ENCODE measurements at places on chromosomes 2 and 18.

DNA sequence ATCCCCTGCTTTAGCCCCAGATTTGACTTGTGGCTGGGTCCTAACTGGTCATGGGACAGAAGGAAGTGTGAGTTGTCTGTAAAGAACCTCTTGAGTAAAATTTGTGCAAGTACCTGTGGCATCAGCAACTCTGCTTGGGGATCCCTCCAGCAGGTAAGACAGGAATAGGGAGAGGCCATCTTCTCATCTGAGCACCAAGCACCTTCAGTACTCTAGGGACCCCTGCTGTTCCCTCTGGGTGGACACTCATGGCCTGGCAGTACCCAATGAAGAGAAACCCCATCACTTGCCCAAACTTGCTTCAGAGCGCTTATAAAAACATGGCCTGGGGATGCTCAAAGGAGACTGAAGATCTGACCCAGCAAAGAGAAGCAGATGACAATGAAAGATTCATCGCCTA lies 297.8 kb downstream of the SP3 start:
- peak; percentile 26 for DNase-seq

DNA sequence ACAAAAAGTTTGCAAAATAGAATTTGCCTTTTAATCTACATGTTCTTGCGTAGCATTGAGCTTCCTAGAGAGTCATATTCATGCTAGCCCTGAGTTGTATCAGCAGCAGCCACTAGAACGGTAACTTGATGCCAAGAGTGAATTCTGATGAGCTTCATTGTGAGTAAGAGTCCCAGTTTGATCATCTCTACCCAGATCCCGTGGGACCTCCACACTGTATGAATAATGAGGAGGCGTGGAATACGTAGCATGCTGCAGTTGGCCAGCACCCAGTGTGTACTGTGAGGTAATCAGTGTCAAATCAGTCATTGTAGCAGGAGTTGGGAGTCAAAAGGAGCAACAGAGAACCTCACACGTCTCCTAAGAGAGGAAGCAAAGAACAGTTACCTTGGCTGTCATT lies 197.9 kb downstream of the NEDD4L start:
- DNase-seq: no peak

DNA sequence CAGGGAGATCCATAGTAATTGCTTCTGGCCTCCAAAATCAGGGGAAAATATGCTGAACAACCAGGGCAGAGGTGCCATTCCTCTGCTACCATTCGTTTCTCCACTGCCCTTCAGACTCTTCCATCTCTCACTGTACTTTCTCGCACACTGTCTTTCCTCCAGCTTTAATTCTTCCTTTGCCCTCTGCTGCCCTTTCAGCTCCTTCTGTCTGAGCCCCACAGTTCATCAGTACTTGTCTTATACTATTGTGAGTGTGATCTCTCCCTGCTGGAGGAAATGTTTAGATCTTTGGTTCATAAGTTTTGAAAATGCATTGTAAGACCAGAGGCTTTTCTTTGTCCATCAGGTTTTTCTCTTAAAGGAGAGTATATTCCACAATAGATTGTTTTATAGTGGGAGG lies 184.9 kb upstream of the DTNA start:
- no peak for DNase-seq

GRCh38 chr2:190207930-190208329 lies 111.7 kb downstream of the HIBCH start:
- no peak for DNase-seq

- no peak for DNase-seq
Measured at GRCh38 chr2:188984065-188984491, 9.9 kb downstream of the COL3A1 start.

GRCh38 chr18:8936619-8937018 lies 165.9 kb upstream of the NDUFV2 start:
- DNase-seq: no peak

DNA sequence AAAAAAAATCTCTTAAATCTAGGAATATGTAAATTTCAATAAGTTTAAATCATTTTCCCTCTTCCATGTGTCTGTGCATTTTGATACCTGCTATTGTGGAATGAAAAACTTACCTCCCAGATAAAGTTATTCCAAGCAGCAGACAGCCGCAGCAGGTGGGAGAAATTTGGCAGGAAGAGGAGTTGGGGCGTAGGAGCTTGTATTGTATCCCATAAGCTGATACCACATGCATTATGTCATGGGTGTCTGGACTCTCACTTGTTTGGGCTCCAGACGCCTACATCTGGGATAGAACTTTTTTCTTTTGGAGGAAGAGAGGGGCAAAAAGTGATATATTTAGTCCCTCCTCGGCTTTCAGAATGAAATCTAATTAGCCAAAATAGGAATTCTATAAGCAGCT lies 59.3 kb upstream of the TCF4 start:
- no peak for DNase-seq

GRCh38 chr2:178924817-178925216 lies 117.6 kb upstream of the TTN start:
- no peak for DNase-seq

DNA sequence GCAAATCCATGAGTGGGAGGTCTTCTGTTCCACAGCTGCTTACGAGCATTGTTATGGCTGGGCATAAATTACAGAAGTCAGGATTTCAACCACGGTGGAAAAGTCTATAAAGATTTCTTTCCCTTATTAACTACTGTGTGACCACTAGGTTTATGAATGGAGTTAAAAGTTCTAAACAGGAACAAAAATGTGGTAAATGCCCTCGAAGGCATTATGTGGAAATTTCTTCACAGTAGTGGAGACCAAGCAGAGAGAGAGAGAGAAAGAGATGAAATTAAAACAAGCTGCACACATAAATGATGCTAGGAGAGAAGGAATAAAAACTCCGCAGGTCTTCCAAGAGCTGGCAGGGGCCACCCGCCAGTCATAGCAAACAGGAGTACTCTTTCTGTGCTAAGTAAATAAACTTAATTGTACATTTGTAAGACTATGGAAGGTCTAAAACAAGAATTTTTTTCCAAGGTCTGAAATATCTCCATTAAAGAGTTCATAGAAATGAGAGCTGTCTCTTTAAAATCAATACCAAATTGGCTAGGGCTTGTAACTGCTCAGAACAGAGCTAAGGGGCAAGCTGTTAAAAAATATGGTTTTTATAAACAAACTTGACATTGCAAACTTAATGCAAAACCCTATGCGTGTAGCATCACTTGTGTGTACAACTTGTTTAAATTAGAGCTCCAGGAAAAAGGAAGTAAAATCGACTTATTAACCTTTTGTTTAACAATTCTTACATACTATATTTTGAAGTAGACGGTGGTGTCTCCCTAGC lies 438.2 kb downstream of the MEIS1 start:
- DNase-seq: no peak

DNA sequence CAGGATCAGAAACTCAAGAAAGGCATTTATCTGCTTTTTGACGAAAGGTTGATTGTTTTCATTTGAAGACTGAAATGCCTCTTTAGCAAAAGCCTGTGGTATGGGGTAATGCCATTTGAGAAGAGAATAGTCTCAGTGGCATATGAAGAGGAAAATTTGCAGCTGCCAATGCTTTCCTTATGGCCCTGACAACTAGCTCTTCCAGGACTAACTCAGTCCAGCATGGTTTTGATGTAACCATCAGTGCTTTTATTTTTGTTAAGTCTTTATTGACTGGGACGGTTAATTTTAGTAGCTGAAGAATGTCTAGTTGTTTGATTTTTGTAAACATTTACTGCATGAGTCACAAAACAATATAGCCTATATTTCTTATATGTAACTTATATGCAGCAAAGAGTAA lies 158.4 kb downstream of the LNPK start:
- DNase-seq: no peak

DNA sequence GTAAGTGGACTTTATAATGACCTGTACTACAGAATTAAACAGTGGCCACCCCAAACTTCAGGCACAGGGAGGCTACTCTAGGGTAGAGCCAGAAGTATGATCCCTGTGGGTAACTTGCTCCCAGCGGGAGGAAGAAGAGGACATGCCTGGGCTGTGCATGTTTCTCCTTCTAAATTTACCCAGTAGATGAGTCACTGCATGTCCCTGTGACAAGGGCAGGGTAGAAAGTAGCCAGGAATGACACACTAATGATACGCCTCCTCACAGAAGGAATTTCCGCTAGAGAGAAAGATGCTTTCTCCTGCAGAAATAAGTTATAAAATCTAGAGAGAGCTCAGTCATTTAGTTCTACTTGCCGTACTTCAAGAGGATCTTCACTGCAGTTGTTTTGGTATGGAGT lies 7.5 kb downstream of the ACYP2 start:
- DNase-seq: peak; percentile 50

GRCh38 chr2:17573804-17574175 lies 33.3 kb downstream of the VSNL1 start:
- DNase-seq: no peak

DNA sequence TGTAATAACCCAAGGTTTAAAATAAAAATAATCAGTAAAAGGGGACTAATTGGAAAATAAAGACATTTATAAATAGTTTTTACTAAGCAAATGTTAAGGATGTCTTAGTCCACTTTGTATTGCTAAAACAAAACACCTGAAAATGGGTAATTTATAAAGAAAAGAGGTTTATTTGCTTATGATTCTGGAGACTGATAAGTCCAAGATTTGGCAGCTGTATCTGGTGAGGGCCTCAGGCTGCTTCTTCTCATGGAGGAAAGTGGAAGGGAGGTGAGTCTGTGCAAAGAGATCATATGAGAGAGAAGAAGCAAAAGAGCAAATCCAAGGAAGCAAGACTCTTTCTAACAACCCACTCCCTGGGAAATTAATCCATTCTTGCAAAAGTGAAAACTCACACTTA lies 299.5 kb downstream of the DSC3 start:
- DNase-seq: no peak

- no peak for DNase-seq
Measured at GRCh38 chr2:197236816-197237215, 73.8 kb downstream of the ANKRD44 start.

DNA sequence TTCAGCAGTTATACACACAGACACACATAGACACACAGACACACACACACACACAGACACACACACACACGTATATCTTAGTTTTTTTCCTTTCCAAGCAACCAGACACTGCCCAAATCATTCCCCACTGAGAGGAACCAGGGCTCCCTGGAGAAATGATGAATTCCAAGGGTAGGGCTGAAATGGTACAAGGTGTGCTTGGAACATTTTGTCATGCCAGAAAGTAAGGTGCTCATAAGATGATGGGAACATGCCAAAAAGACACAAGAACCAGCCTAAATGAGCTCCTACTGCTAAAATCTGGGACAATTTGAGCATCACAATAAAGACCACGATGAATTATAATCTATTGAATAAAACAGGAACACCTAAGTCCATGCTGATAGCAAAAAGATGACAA lies 103.3 kb downstream of the MEP1B start:
- DNase-seq: no peak

DNA sequence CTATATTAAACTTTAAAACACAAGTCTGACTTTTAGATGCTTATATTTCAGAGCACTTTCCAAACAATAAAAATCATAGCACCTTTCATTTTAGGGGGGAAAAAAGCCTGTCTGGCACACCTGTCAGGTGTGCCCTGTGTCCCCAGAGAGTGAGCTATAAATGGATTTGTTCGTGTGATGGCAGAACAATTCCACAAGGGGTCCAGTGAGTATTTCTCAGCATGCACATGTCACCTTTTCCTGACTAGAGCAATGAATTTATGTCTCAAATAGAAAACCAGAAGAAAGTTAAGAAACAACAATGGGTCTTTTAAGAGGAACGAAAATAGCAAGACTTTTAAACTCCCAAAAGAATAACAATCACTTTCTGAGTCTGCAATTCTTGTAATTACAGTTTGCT lies 55.9 kb downstream of the ACVR1C start:
- peak; percentile 33 for DNase-seq

DNA sequence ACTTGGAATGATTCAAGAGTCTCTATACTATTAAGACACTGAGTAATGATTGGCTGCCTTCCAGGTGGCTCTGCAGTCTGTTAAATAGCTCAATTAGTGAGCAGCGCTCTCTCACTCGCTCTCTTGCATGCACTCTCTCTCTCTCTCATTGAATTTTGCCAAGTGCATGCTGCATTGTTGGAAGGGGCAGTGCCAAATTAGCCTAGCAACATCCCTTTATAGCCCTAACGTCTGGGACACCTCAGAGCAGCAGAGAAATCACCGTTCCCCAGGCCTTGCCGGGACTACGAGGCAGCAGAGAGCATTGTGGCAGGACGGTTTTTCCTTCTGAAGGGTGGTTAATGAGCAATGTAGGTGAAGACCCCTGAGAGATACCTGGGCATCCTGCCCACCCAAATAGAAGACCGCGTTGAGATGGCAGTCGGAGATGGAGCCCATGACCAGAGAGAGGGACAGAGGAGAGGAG lies 447.6 kb upstream of the POU3F3 start:
- DNase-seq: no peak
